HT-29 (cell line): ENCODE measurements at places on chromosomes 3 and 15. TPM values are rescaled to one million over a fixed set of nuclear protein-coding genes. Genes with fewer than 3 reads are reported as not detected.
A peak's percentile ranks its signal among the peaks of the same experiment; 100 is the strongest.

Gene OXTR
- 0.13 and 0.60 TPM in 2 replicates for total RNA-seq

Gene MESP2
- 0.15 TPM in 1 of 2 replicates, not detected in the other for total RNA-seq

Gene SLC7A14
- not detected in 2 replicates for total RNA-seq

Gene PRSS50
- total RNA-seq, result not detected in 2 replicates

DNA sequence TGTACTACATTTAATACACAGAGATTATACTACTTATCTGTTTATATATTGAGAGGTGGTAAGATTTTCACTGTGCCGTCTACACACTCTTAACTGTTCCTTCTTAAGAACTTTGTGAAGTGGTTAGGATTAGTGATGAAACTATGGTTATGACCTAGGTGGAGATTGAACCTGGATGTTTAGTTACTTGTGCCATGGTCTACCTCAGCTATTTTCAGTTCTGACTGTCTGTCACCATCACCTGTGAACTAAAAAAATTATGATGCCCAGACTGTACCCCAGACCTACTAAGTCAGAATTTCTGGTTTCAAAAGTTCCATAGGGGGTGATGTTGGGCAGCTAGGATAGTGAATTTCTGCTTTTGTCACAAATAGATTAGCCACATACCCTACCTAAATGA, 6.4 kb downstream of the RASA2 start:
- no peak for DNase-seq

GRCh38 chr3:44455318-44455717, 22.2 kb downstream of the ZNF445 start:
- DNase-seq, result no peak

DNA sequence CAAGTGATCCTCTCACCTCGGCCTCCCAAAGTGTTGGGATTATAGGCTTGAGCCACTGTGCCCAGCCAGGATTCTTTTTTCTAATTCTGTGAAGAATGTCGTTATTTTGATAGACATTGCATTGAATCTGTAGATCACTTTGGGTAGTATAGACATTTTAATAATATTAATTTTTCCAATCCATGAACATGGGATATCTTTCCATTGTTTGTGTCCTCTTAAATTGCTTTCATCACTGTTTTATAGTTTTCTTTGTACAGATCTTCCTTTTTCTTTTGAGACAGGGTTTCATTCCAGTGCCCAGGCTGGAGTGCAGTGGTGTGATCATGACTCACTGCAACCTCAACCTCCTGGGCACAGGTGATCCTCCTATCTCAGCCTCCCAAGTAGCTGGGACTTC, 11.6 kb upstream of the KCTD6 start:
- no peak for DNase-seq

GRCh38 chr3:26312816-26313215, 309.8 kb upstream of the LRRC3B start:
- no peak for DNase-seq

- DNase-seq, result no peak
These were observed 21.4 kb downstream of the ALDH1L1 start for GRCh38 chr3:126158912-126159454.

DNA sequence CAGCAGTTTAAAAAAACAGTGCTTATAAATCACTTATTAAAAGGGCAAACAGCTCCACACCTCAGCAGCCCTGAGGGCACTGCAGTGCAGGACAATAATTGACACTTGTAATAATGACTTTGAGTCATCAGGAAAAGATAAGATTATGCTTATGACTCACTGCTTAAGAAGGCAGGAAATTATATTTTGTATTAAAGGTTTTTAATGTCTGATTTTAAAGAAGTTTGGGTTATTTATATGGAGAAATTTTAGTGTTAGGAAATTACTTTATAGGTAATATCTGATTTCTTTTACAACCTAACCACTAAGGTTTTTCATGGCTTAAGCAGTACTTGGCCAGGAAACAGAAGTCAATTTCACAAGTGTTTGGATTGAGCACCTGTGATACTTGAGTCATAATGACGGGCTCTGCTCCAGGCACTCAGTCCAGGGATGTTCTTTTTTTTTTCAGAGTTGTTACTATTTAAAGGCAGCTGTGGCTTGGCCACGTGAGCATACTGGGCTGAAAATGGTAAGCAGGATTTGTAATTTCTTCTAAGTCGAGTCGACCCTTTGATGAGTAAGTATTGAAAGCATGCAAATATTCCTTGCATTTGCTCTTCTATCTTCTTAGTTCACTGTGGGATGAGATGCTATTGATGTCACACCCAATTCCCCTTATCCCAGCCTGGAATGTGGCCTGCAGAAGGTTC, 21.6 kb upstream of the SLC6A20 start:
- DNase-seq, result peak; percentile 76

DNA sequence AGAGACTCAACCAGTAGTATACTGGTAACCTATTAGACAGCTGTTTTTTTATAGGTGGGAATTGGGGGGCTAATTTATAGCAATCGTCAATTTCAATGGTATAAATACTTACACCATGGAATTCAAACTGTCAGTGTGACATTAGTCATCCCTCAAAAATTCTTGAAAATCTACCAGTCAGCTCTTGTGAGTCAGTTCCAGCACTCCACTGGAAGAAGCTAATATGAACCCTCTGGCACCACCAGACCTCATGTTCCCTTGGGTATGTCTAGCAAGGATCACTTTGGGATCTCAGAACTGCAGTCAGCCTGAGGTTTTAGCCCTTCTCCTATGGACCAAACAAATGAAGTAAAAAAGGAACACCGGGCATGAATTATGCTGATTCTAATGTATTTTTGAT, 11.8 kb upstream of the UACA start:
- no peak for DNase-seq

- peak; percentile 80 for DNase-seq
These were observed 52.6 kb downstream of the NMD3 start for GRCh38 chr3:161273589-161274218.

DNA sequence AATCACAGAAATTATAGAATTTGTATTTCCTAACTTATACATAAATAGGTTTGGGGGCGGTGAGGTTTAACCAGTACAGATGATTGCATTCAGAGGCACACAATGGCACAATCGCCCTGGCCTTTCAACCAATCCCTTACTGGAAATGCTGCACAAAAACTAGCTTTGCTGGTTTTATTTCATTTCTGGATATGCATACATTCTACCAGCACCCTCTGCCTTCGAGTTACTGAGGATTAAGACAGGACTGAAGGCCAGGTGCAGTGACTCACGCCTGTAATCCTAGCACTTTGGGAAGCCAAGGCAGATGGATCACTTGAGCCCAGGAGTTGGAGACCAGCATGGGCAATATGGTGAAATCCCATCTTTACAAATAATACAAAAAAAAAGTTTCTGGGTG, 336.1 kb downstream of the ARRDC4 start:
- DNase-seq, result no peak

- no peak for DNase-seq
These were observed 147.0 kb downstream of the PDE8A start for GRCh38 chr15:85128621-85129020.

DNA sequence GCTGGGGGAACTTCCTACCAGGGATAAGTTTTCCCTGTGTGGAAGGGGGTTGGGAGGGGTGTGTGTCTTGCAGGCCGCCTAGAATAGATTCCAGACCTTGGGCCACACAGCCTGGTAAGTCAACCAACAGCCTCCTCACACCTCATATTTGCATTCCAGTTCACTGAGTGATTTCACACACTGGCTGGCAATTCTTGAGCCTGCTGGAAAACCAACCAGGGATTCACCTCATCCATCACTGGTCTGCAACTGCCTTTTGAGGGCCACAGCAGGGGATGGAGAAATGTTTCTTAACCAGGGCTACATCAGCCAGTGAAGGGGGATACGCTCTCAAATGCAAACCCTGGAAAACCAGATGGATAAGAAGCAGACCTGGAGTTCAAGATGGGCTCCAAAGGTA, 2.0 kb downstream of the FSTL1 start:
- DNase-seq, result no peak

DNA sequence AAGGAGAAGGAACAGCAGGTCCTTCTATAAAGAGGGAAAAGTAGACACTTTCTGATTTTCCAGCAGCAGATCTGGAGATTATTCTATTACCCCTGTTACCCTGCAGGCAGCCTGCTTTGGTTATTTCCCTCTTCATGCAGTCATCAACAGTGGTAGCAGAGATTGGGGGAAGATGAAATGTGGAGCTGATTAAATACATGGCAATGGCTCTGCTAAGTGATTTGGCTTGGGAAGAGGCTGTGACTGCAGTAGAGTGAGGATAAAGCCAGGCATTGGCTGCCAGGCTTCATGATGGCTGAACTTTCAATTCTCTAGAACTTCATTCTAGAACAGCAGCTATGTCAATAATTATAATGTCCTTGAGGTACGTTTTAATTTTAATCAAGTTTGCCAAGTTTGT, 29.1 kb downstream of the PTX3 start:
- DNase-seq, result no peak
